ENCODE measurements at places on chromosomes 11 and 22. TPM values are rescaled to one million over a fixed set of nuclear protein-coding genes. Genes with fewer than 3 reads are reported as not detected.

DNA sequence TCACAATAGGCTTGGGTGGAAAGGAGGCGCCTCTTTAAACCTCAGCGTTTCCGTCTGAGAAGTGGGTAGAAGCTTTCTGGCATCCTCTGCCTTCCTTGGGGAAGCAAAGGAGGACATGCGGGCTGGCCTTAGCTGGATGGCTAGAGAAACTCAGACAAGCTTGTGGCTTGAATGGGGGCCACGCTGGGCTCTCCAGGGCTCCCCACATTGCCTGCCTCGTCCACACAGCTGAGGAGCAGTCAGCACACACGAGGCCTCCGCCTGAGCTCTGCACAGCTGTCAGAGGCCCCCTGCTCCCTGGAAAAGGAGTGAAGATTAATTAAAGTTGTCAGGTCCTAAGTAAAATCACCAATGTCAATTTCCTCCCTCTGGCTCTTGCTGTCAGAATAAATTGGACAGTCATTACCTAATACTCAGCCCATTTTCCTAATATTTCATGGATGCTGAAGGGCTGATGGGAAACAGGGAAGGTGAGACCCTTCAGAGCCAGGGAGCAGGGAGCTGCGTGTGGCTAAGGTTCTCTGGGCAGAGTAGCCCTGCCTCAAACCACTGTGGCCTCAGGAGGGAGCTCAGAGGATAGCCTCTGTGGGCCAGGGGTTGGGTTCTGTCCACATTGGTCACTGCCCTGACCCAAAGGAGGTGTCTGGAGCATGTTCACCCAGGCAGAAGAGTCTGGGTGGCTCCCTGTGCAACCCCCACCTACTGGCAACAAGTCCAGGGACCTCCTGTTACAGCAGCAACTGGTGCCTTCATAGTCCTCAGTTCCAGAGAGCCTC lies 118.3 kb upstream of the CD82 start:
- DNase-seq = no peak

DNA sequence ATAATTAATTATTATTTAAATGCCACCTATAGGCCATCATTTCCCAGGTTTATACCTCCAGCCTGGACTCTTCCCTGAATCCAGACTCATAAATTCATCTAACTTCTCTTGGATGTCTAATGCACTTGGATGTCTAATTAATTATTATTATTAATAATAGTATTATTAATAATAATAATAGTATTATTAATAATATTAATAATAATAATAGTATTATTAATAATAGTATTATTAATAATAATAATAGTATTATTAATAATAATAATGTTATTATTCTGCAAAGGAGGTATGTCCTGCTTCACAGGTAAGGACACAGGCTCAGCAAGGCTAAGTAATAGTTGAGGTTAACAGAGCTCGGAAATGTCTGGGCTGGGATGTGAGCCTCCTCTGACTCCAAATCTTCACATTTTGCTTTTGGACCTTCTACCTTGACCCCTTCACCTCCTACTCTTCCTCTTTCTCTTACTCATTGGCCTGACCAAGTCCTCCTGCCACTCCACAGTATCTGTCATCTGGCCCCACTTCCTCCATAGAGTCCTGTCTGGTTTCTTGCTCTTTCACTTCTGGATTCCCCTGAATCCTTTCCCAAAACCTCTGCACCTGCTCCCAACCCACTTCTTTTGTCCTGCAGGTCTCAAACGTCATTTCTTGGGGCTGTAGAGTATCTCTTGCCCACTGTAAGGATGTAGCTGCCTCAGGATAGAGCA lies 8.0 kb downstream of the RIBC2 start:
- DNase-seq = no peak

- DNase-seq = no peak
Measured at GRCh38 chr11:42315267-42315666, 855.8 kb upstream of the LRRC4C start.

DNA sequence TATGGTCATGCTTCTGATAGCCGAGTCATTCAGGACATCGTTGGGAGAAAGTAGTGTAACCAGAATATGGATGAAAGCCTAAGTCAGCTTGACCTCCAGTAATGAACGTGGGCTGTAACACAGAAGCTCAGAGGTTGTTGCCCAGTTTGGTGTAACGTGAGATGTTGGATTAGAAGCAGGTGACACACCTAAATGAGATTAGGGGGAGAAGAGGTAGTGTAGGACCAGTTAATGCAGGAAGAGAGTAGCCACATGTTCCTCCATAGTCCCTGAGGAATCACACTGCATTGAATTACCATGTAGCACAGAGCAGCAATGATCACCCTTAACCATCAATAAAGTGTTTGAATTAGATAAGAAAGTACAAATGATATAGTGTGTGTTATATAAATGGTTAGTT lies 20.4 kb downstream of the FBXO7 start:
- no peak for DNase-seq

- no peak for DNase-seq
Measured at GRCh38 chr11:16678466-16679116, 59.9 kb upstream of the C11orf58 start.

- DNase-seq = no peak
Measured at GRCh38 chr22:28670161-28670560, 9.5 kb downstream of the TTC28 start.

DNA sequence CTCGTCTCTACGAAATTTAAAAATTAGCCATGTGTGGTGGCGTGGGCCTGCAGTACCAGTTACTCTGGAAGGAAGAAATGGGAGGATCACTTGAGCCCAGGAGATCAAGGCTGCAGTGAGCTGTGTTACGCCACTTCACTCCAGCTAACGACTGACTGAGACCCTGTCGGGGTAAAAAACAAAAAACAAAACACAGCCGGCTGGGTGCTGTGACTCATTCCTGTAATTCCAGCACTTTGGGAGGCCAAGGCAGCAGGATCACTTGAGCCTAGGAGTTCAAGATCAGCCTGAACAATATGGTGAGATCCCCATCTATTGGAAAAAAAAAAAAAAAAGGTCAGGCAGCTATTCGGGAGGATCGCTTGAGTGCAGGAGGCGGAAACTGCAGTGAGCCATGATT lies 2.4 kb downstream of the PAFAH1B2 start:
- DNase-seq = no peak

GRCh38 chr11:57648801-57649735 lies 644 bp downstream of the YPEL4 start:
- DNase-seq = no peak

DNA sequence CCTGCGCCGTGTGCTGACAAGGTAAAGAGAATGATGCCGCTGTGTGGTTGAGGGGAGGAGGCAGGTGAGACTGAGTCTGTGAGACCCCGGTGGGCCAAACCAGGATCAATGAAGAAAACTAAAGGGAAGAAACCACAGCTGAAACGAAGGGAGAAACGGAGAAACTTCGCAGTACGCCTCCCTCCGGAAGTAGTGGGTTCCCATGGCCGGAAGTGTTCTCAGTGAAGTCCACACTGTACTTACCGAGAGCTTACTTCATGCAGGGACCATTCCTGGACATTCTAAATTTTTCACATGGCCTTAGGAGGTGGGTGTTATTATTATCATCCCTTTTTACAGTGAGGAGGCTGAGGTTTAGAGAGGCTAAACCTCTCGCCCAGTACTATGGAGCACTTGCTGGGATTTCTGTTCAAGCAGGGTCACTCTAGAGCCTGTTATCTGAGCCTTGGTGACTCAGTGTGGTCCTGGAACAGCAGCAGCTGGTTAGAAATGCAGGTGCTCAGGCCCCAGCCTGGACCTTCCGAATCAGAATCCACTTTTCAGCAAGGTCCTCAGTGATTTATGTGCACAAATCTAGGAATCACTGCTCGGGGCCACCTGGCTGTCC lies 17.9 kb downstream of the CD5 start:
- no peak for DNase-seq

GRCh38 chr11:61887839-61888494 lies 3.4 kb downstream of the FADS3 start:
- peak; percentile 93 for DNase-seq

DNA sequence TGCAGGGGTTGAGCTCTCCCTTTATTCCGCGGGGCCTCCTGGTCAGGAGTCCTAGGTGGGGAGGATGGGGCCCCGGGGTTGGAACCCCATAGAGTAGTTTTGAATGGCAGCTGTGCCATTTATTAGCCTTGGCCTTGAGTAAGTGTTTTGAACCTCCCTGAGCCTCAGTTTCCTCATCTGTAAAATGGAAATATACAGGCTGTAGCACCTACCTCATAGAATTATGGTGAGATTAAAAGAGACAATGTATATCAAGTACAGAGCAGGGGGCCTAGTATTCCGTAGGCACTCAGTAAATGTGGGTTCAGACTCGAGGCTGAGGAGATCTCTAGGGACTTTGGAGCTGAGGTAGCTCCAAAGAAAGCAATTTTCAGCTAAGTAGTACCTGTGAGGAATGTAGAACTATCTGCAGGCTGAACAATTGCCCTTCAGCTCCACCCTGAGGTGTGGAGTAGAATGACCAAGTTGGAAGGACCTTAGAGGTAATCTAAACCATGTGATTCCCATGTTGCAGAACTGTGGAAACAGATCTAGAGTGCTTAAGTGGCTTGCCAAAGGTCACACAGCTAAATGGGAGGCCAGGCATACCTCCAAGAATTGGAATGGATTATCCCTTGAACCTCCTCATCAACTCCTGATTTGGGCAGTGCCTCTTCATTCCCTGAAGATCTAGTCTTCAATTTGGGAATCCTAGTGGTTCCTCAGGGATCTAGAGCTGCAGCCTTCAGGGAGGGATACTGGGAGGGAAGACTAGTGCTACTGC lies 682 bp downstream of the PGAP2 start:
- no peak for DNase-seq

DNA sequence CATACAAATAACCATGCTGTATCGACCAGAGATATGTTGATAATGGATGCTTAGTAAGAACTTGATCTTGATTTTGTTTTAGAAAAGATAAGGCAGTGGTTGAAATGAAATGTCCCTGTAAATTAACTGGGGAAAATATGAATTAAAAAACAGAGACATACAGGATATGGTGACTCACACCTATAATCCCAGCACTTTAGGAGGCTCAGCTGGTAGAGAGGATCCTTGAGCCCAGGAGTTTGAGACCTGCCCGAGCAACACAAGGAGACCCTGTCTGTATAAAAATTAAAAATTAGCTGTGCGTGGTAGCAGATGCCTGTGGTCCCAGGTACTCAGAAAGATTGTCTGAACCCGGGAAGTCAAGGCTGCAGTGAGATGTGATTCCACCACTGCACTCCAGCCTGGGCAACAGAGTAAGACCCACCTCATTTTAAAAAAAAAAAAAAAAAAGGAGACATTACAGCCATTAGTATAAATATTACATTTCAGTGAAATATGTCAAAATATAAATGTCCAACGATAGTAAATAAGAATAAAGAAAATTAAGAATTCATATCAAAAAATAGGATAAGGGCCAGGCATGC lies 4.6 kb downstream of the PICALM start:
- no peak for DNase-seq

- no peak for DNase-seq
Measured at GRCh38 chr11:69310351-69310750, 16.4 kb downstream of the MYEOV start.

- DNase-seq = no peak
Measured at GRCh38 chr11:57391539-57391938, 1.1 kb upstream of the PRG2 start.

- no peak for DNase-seq
Measured at GRCh38 chr11:69089258-69089657, 40.5 kb downstream of the TPCN2 start.

- DNase-seq = no peak
Measured at GRCh38 chr11:100686476-100687053, 523 bp upstream of the ARHGAP42 start.

DNA sequence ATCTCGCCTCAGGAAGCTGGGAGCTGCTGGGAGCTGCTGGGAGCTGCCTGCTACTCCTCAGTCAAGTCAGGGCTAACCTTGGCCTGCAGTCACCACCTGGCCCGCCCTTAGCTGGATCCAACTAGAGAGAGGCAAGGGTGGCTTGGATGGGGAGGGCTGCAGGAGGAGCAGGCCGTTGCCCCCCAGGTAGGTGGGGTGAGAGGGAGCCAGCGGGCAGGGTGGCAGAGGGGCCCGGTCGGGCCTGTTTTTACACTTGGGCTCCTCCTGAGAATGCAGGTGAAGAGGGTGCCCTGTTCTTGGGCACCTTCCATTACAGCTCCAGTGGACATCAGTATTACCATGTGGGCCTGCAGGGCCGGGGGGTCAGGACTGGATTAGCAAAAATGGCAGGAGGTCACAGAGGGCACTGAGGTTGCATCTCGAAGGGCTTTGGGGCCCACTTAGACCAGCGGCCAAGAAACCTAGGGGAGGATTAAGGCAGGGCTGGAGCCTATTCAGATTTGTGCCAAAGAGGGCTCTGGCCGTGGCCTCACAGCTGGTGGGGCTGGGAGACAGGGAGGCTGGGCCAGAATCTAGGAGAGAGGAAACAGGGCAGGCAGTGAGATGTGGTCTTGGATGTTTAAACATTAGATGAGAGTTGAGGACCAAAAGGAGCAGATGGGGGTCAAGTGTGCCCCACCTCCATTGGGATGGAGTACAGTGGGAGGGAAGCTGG lies 60.8 kb upstream of the TTLL12 start:
- DNase-seq = no peak

- no peak for DNase-seq
Measured at GRCh38 chr11:88535916-88536547, 198.5 kb upstream of the CTSC start.

DNA sequence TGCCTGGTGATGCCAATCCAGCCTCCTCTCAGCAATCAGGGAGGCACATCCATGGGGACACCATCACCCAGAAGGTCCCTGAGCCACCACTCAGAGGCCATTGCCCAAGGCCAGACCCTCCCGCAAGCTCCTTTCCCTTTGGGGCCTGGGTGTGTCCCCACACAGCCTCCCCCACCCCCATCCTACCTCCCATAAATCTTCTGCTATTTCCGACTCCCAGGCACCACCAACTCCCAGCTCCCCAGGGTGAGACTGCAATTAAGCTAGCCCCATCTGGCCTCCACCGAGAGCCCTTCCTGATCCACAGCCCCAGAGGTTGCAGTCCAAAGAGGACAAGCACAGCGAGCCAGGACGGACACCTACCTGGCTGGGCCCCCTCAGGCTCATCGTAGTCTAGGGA lies 6.3 kb downstream of the ARHGAP1 start:
- DNase-seq = no peak

GRCh38 chr11:124736736-124737135 lies 3.0 kb upstream of the NRGN start:
- no peak for DNase-seq

BAIAP2L2 gene
- 1.1 TPM for total RNA-seq

OR2AT4 gene
- not detected for total RNA-seq

ALX4 gene
- total RNA-seq = under 0.01 TPM

CD3G gene
- total RNA-seq = not detected

MRGPRX4 gene
- not detected for total RNA-seq

POLD3 gene
- 13.6 TPM for total RNA-seq

TRIM51 gene
- not detected for total RNA-seq

KDM4E gene
- total RNA-seq = not detected
